ENCODE measurements at places on chromosomes 12 and 14.

- no peak for DNase-seq
These were observed 326.2 kb upstream of the RGS6 start for GRCh38 chr14:71606064-71606463.

GRCh38 chr12:93667672-93668071, 9.5 kb upstream of the CRADD start:
- DNase-seq, result no peak

- no peak for DNase-seq
These were observed 11.0 kb downstream of the DLGAP5 start for GRCh38 chr14:55180434-55180833.

DNA sequence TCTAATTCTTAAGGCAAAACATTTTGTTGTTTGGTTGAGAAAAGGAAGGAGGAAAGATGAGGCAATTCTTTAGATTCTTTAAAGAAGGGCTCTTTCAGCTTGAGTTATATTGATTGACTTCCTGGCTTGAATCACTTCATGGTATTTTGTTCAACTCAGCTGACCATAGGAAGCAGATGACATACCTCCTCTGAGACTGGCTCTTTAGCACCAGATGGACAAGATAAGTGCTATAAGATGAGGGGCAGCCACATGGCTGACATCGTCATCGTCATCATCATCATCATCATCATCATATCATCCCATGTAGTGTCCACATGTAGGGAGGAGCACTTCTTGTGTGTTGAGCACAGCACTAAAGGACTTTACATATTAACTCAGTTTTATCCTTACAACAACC, 81.3 kb downstream of the SSPN start:
- DNase-seq, result no peak

Measured in NK-92 treated with Interleukin-12 subunit alpha and Interleukin-12 subunit beta, amount 100 ng/mL, for 24 hours (cell line).